ENCODE measurements at places on chromosomes 7 and 10.

DNA sequence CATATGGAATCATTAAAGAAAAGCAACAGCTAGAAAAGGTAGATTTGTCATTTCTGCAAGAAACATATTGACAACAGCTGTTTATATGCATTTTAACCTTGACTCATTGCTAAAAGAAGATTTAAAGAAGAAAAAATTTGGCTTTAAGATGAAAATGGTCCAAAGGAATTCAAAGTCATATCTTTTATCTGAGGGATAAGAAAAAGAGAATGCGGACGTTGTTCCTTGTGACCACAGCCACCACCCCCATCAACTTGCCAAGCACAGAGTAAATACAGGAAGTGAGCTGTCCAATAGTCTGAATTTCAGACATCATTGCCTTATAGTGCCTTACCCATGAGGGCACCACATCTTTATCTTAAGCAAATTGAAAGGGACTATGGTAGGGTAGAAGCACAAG lies 7.3 kb upstream of the CRPPA start:
- DNase-seq = no peak

GRCh38 chr10:87816163-87816897 lies 1.7 kb downstream of the ATAD1 start:
- no peak for DNase-seq

DNA sequence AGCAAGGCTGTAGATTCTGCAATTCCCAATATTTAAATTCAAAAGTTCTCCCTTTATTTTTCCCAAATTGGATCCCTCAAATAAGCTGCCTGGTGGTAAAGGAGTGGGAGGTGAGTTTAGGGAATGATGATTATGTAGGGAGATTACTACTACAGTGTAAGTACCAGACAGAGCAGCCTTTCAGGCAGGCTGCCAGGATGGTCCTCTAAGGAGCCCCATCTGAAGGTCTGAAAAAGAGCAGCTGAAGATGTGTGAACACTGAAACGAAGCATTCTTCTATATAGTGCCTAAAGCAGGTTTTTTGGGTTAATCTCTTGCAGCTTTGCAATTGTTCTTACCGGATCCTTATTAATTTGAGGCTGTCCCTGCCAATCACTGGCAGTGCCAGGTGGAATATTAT lies 84.7 kb downstream of the CREB5 start:
- no peak for DNase-seq

GRCh38 chr7:7438851-7439250 lies 96.8 kb downstream of the COL28A1 start:
- peak; percentile 45 for DNase-seq

DNA sequence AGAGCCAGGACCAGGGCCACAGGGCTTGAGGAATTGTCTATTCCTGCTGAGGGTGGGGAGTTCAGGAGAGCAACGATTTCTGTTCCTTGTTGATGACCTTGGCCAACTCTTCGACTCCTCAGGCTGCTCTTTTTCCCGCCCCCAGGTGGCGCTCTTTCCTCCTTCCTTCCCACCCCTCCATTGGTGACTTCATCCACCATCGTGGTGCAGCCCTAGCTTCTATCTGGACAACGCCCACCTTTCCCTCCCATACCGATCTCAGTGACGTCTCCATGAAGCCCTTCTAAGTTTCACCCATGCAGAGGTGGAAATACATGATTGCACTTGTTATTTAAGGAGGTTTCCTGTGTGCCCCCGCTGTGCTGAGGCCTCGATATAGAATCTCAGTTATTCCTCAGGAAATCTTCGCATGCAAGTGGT lies 22.1 kb upstream of the CARD11 start:
- DNase-seq = peak; percentile 29

All from NCI-H2081 (cell line).